HAP-1 (cell line): ENCODE measurements at places on chromosomes 3 and 15.

DNA sequence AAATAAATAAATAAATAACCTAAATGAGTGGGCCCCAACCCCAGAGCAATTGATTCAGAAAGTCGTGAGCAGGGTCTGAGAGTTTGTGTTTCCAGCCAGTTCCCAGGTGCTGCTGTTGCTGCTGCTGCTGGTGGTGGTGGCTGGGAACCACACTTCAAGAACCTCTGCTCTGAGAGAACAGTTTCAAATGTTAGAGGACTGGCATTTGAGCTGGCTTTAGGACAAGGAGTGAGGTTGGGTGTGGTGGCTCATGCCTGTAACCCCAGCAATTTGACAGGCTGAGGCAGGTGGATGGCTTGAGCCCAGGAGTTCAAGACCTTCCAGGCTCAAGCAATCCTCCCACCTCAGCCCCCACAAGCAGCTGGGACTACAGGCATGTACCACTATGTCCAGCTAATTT, 123.1 kb upstream of the UBE2E1 start:
- DNase-seq = no peak

DNA sequence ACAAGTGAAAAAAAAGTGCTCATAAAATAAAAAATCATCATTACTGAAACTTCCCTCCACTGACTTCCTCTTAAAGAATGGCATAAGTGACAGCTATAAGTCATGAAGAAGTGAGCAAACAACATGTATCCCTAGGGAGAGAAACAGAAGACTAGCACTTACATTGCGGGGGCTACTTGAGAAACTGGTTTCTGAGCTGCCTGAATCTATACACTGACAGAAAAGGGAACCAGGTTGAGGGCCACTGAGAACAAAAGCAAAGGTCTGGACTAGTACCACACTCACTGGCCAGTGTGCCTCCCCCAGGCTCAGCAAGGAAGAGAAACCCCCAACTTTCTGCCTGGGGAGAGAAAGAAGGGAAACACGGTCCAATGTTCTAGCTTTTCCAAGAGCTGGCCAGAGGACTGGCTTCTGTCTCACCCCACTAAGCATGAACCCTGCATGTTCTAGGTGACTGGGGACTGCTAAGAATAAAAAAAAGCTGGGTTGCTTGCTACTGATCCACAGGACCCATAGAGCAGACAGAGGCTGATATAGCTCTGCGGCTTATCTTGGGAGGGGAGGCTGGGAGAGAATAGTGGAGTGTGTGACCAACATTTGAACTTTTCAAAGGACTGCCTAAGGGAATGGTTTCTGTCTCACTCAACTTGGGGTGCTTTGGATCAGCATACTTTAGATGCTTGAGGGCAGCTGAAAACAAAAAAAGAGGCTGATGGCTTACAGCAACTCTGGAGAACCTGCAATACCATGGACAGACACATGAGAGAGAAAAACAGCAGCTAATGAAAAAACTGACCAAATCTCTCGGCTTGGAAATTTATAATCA, 8.1 kb downstream of the RAD18 start:
- no peak for DNase-seq

DNA sequence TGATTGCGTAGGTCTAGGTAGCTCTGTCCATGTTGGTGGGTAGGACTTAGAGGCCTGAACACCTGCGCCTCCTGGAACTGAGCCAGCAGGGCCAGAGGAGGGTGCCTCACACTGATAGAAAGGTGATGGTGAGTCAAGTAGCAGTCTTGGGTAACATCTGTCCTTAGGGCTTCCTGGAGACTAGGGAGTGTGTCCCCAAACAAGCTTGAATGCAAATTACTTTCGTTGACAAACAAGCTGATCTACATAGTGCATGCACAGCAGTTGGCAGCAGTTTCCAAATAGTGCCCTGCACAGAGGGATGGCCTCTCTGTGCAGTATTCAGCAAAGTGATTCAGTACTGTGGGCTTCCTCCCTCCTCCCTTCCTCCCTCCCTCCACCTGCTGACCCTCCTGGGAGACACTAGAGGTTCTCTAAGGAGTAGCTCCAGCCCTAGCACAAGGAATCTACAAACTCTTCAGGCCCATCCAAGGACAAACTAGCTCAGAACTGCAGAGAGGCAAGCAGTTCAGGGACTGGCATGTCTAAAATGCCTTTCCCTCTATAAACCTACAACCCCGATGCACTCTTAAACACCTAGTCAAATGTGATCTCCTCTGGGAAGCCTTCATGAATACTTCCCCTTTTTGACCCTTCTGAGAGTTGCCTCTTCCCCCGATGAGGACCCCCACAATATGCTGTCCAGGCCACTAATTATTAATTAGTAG, 61.0 kb downstream of the TLE3 start:
- DNase-seq = no peak

GRCh38 chr3:102511639-102512038, 76.8 kb downstream of the ZPLD1 start:
- no peak for DNase-seq

DNA sequence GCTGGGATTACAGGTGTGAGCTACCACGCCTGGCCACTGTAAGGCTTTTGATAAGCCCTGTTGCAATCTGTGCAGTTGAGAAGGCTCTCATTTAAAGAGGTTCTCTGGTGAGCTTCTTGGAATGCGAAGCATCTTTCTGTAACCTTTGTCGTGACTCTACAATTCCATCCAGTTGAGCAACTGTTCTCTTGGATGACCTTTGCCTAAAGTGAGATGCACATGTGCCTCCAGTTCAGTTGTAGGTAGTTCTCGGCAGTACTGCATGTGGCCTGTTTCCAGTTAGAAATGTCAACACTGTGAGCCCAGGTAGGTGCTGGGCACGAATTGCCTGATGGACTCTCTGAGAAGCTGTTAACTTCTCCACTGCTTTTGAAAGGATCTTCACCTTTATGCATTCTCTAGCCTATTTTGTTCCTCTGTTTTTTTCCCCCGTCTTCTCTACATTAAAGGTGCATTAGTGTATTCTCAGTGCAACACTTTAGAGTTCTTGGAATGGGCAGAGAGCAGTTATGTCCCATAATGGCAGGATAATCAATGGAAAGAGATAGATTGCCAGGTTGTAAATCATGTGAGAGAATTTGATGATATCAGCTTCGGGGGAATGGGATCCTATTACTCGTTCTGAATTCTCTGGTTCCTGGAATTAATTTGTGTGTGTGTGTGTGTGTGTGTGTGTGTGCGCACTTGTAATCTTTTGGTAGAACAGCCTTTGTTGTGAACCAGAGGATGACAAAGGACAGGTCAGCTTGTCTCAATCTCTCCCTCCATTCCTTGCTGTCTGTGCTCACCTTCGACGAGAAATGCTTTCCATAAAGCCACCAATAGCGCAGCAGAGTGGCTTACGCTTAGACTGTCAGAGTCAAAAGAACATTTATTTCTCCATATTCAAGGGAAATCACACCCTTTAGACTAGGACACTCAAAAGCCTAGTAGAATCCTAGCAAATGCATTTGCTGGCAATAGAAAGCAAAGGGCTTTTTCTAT, 51.1 kb downstream of the PTPRG start:
- no peak for DNase-seq
